ENCODE measurements at places on chromosomes 4 and X.

GRCh38 chrX:133913658-133914388 is 71.6 kb downstream of the GPC3 start:
- DNase-seq = no peak

DNA sequence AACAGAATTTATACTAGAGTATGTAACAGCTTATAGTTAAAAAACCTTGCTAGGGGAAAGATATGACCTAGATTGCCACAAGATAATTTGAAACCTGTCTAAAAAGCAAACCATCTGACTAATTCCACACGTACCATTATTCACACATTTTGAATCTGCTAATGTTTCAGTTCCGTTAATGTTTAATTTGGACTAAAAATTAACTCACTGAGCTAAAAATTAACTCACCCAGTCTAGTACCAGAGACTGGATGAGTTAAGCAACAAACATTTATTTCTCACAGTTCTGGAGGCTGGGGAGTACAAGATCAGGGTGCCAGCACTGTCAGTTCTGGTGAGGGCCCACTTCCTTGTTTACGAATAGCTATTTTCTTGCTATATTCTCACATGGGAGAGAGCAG is 231.5 kb upstream of the DIAPH2 start:
- DNase-seq = no peak

GRCh38 chrX:38770152-38770551 is 31.1 kb upstream of the MID1IP1 start:
- DNase-seq = no peak

DNA sequence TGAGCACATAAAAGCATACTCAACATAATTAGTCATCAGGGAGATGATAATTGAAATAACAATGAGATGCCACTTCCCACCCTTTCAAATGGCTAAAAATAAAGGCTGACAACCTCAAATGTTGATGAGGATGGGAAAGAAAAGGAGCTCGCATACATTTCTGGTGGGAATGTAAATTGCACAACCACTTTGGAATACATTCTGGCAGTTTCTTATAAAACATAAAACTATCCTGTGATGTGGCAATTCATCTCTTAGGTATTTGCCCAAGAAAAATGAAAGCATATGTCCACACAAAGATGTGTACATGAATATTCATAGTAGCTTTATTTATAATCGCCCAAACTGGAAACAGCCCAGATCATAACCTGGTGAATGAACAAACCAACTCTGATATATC is 687 bp upstream of the ZNF275 start:
- no peak for DNase-seq

GRCh38 chr4:70783096-70783495 is 56.6 kb downstream of the GRSF1 start:
- no peak for DNase-seq

- no peak for DNase-seq
These were observed 39.4 kb downstream of the SAT1 start for GRCh38 chrX:23822397-23822796.

- DNase-seq = no peak
These were observed 40.7 kb downstream of the SPATA18 start for GRCh38 chr4:52091801-52092200.

DNA sequence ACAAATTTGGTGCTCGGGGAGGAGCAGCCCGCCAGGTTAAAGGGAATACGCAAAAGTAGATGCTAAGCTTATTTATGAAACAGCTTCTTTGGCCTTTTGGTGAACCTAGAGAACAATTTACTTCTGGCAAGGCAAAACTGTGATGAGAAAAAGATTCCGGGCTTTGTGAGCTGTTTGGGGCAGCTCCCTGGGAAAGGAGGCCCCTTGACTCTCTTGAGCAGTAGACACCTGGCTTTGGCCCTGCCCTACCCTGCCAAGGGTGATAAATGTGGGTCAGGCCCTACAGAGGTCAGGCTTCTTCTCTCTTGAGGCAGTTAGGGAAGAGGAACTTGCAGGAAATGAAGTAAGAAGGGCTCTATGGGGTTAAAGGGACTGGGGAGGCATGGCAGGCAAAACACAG is 509.6 kb downstream of the MID1IP1 start:
- DNase-seq = no peak

Data from T follicular helper cell (primary cell).